ENCODE measurements at places on chromosomes 2 and 18. TPM values are rescaled to one million over a fixed set of nuclear protein-coding genes. Genes with fewer than 3 reads are reported as not detected.

Gene SLC14A1
- total RNA-seq: not detected

Gene LAMA1
- total RNA-seq: 0.20 TPM

Gene ATP6V1B1
- total RNA-seq: not detected

Gene LOXHD1
- not detected for total RNA-seq

Gene G6PC2
- total RNA-seq: not detected

Gene STAT4
- total RNA-seq: 0.40 TPM

Gene RUFY4
- not detected for total RNA-seq

Gene GPR75
- total RNA-seq: 0.65 TPM

Gene RBBP8
- 11.3 TPM for total RNA-seq

Gene EFHD1
- not detected for total RNA-seq

Gene CENPA
- 7.8 TPM for total RNA-seq

Gene PARD6G
- total RNA-seq: 20.3 TPM

Gene MARCHF7
- 66.9 TPM for total RNA-seq

Gene SOS1
- total RNA-seq: 7.3 TPM

Gene ANKRD29
- 0.79 TPM for total RNA-seq

Gene EFR3B
- total RNA-seq: 1.4 TPM

Gene VAPA
- 73.7 TPM for total RNA-seq

Gene CIB4
- not detected for total RNA-seq

Gene COLEC12
- total RNA-seq: 33.8 TPM

Gene WNT10A
- not detected for total RNA-seq

Gene ELOA2
- total RNA-seq: not detected

Gene GKN2
- not detected for total RNA-seq

Gene CFAP65
- total RNA-seq: not detected

Gene SLC16A14
- total RNA-seq: under 0.01 TPM

Gene ANKRD36C
- total RNA-seq: 20.2 TPM

Gene STK11IP
- 8.1 TPM for total RNA-seq

Gene CIDEA
- total RNA-seq: not detected

Gene RIT2
- not detected for total RNA-seq

Gene TMEM198
- total RNA-seq: not detected

Gene LCT
- total RNA-seq: not detected

Gene AMER3
- not detected for total RNA-seq

Gene MGAT4A
- total RNA-seq: 10.9 TPM

Gene ALK
- not detected for total RNA-seq

Gene KLHL14
- 1.6 TPM for total RNA-seq

Gene FHL2
- total RNA-seq: 31.4 TPM

Gene ANKRD30BL
- total RNA-seq: not detected

Gene MC4R
- not detected for total RNA-seq

Gene KLHL30
- total RNA-seq: not detected

Gene FER1L5
- not detected for total RNA-seq

Gene NDUFV2
- total RNA-seq: 78.6 TPM

Gene SIGLEC15
- under 0.01 TPM for total RNA-seq

Gene TWIST2
- total RNA-seq: 0.44 TPM

Gene CNTNAP5
- total RNA-seq: not detected

Gene TFCP2L1
- total RNA-seq: not detected

Gene ENOSF1
- total RNA-seq: 12.5 TPM

Gene MYO3B
- total RNA-seq: not detected

Gene NPPC
- not detected for total RNA-seq

Gene CBLN2
- under 0.01 TPM for total RNA-seq

Gene PRSS56
- not detected for total RNA-seq
